Fibroblast of skin of scalp (primary cell): ENCODE measurements at places on chromosomes 3 and 15.

- DNase-seq, result peak; percentile 49
These were observed 292.3 kb upstream of the ZPLD1 start for GRCh38 chr3:102142379-102143060.

DNA sequence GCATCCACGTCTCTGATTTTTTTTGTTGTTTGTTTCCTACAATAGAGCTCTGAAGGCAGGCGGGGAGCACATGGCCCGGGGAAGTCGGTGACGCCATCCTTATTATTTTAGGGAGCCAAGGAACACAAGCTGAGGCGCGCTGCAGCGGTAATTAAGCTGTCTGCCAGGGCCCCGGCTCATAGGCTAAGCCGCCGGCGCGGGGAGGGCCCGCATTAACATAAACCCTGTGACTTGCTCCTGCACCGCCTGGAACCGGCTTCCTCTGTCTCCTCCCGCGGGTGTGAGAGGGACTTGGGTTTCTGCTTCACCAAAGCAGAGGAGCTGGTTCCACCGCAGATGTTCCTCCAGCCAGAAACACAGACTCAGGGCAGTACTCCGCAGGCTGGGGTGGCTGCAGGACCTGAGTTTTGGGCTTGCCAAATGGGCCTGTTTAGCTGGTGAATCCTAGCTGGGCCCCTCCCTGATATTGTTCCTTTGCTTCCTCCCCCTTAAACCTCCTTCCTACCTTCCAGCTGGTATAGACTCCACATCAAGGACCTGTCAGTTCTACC, 25.3 kb downstream of the ANP32A start:
- DNase-seq, result peak; percentile 78

DNA sequence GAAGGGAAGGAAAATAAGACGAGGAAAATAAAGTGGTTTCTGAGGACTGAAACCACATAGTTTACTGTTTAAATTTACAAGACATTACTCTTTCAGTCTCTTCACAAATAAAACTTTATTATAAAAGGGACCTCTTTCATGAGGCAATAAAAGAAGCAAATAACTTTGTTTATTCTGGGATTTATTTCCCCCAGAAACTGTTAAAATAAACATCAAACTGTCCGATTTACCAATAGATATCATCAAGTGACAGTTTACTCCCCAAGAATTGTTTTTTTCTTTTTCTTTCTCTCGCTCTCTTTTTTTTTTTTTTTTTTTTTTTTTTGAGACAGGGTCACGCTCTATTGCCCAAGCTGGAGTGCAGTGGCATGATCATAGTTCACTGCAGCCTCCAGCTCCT, 54.1 kb downstream of the SLC28A2 start:
- no peak for DNase-seq

DNA sequence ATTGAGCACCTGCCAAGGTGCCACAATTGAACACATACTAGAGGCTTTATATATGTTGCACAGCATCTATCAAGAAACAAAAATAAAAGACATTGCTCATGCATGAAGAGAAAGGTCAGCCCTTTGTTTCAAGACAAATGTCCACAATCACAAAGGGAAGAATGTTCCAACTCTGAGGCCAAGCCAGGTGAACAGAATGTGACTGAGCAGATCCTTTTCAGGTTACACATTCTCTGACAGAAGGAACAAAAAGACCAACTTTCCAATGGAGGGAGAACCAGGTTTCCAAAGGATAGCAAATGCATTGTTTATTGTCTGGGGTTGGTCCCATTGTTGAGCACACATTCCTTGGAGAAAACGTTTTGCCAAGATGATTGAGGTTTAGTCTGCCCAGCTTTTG, 50.2 kb upstream of the FAM174B start:
- DNase-seq, result no peak

- DNase-seq, result peak; percentile 61
These were observed 116.0 kb downstream of the IGF1R start for GRCh38 chr15:98764291-98764690.

DNA sequence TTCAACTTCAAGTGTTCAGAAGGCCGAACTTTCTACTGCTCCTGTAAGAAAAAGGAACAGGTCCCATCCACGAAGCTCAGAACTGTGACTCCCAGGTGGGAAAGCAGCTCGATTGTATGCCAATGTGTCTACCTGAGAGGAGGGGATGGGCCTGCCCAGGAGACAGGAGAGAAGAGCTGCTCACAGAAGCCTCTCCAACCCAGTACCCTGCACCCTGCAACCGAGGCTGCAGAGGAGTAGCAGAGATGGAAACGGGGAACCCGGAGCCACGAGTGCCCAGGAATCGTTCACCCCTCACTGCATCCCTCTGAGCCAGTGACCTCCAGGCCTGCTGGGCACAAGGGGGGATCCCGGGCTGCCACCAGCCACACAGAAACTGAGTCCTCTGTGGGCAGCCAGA, 86.5 kb upstream of the PRR23E start:
- no peak for DNase-seq

- no peak for DNase-seq
These were observed 3.5 kb downstream of the SLITRK3 start for GRCh38 chr3:165192610-165193192.

- peak; percentile 30 for DNase-seq
These were observed 24.8 kb downstream of the TMOD2 start for GRCh38 chr15:51775967-51776816.

GRCh38 chr15:28888900-28889299, 3.1 kb downstream of the APBA2 start:
- no peak for DNase-seq

DNA sequence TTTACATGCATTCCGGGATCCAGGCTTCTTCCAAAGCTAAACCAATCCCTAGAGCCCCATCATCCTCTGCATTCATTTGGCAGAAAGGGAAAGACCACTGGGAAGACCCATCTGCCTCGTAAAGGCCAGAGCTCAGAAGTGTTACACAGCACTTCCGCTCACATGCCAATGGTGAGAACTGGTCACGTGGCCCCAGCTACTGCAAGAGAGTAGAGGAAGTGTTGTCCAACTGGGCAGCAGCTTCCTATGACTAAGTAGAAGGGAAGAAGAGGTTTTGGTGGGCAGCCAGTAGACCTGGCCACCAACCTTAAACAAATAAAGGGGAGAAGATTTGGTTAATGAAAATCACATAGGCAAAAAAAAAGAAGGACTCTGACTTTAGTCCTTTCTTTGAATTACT, 74.4 kb upstream of the PPP2R3A start:
- DNase-seq, result no peak
